ENCODE measurements at places on chromosomes 2 and 18. TPM values are rescaled to one million over a fixed set of nuclear protein-coding genes. Genes with fewer than 3 reads are reported as not detected.

KCNK3 gene
- polyA plus RNA-seq = 1.1 TPM

KIAA2012 gene
- 0.12 TPM for polyA plus RNA-seq

LOXHD1 gene
- polyA plus RNA-seq = 1.4 TPM

FSIP2 gene
- 4.1 TPM for polyA plus RNA-seq

LIMS3 gene
- polyA plus RNA-seq = 2.4 TPM

MRPL33 gene
- polyA plus RNA-seq = 147 TPM

GKN2 gene
- not detected for polyA plus RNA-seq

CIB4 gene
- 0.48 TPM for polyA plus RNA-seq

MMADHC gene
- polyA plus RNA-seq = 125 TPM

GPBAR1 gene
- 1.2 TPM for polyA plus RNA-seq

Measured in left kidney (tissue), 8 donors.